ENCODE measurements at places on chromosomes 6 and 20.
A peak's percentile ranks its signal among the peaks of the same experiment; 100 is the strongest.

- DNase-seq = no peak
Measured at GRCh38 chr6:99427988-99428387, 2.9 kb upstream of the PNISR start.

- DNase-seq = peak; percentile 41
Measured at GRCh38 chr20:17969278-17969883, 563 bp downstream of the MGME1 start.

DNA sequence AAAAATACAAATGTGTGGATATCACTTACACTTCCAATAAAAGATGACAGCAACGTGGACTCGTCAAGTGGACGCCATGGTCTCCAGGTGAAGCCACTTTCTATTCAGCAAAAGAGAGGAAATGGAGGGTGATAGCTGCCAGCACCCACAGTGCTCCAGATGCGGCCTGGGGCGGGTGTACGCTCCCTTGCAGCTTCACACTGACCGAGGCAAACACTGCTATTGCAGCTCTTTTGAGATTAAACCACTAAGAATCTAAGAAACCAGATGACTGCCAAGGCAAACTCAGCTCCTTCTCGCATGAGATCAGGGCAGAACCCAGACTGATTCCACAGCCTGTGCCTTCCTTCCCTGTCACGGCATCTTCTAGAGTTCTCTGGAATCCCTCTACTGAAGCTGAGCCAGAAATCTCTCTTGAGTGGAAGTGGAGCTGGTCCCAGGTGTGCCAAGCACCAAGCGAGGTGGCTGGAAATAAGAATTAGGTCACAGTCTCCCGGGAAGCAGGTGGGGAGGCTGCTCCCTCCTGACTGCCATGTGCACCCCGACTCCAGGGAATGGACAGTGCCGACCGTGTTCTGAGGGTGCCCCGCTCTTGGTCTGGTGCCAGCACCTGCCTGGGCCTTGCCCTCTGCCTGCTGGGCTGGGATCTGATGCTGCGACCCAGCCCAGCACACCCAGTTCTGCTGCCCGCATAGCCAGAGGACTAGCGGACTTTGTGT lies 90.1 kb upstream of the AFDN start:
- DNase-seq = peak; percentile 15

DNA sequence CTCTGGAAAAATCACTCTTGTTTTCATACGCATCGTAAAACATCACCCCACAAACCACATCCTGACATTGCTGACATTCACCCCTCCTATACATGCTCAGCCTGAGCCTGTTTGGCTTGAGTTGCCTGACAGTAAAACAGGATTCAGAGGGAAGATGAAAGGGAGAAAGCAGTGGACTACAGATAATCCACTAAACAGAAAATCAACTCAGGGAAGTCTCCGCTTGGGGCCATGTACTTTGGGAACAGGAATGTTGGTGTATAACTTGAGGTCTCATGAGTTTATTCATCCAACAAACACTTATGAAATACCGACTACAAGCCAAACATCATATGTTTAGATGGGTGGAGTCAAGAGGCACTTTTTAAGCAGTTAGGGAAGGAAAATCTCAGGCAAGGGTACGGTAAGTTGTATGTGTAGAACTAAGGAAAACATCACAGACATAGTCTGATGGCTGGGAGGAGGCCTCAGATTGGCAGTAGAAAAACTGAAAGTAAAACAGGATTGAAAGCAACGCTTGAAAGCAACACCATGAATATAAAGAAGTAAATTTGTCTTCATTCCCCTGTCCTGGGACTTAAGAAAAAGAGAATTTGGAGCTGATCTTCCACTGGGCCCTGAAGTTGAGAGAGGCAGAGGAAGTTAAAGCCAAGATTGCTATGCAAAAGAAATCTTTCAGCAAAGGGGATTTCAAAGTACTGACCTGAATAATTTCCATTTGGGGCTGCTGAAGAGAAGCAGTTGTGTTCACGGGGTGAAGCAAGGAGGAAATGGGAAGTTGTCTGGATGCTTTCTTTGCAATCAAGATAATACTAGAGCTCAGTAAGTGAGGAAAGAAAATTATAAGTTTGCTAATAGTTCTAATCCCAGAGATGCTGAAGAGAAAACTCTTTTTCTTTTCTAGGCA lies 28.8 kb downstream of the PDE7B start:
- peak; percentile 46 for DNase-seq

DNA sequence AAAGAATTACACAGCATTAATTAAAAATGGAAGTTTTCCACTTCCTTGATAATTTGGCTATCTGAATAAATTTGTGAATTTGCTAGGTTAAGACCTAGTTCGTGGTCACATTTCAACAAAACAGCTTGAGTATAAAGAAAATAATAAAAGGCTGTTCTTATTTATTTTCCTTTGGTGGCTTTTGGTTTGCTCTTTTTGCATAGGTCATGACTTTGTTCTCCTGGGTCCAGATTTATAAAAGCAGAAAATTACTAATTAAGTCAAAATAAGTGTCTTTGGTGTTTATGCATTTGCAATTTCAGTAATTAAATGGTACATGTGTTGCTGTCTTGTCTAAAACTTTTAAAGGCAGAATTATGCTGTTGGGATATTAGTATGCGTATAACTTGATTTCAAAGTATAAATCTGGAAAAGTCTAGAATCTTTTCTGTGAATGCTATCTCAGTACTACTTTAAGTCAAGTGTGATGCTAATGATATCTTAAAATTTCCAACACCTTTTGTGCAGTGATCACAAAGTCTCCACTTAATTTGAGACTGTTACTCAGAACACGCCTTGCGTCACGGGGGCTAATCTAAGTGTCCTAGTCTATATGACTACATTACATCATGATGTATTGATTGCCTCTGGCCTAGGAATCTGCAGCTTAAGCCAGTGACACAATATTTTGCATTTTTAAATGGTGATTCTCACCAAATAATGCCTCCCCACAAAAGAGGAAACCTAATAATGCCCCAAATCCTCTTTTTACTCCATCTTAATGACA lies 41.0 kb downstream of the GNAS start:
- DNase-seq = no peak

- DNase-seq = no peak
Measured at GRCh38 chr20:35490736-35491181, 35.4 kb downstream of the CEP250 start.

DNA sequence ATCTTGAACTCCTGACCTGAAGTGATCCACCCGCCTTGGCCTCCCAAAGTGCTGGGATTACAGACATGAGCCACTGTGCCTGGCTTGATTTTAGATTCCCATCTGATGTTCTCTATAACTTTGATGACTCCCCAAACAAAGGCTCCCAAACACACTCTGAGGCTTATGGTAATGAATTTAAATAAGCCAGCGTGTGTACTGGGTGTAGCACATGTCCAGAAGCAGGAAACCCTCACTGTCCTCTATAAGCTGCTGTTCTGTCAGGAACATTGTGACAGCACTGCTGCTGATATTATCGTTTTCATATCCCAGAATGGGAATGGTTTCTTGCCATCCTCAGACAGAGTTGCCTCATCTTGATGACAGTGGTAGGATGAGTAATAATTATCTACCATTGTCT lies 54.1 kb upstream of the SALL4 start:
- DNase-seq = no peak

All from fibroblast of pulmonary artery (primary cell).